ENCODE measurements at places on chromosomes 3 and 15.

GRCh38 chr3:156307704-156308103 lies 187.3 kb downstream of the KCNAB1 start:
- DNase-seq, result no peak

GRCh38 chr15:27850050-27850449 lies 249.1 kb downstream of the OCA2 start:
- DNase-seq, result no peak

DNA sequence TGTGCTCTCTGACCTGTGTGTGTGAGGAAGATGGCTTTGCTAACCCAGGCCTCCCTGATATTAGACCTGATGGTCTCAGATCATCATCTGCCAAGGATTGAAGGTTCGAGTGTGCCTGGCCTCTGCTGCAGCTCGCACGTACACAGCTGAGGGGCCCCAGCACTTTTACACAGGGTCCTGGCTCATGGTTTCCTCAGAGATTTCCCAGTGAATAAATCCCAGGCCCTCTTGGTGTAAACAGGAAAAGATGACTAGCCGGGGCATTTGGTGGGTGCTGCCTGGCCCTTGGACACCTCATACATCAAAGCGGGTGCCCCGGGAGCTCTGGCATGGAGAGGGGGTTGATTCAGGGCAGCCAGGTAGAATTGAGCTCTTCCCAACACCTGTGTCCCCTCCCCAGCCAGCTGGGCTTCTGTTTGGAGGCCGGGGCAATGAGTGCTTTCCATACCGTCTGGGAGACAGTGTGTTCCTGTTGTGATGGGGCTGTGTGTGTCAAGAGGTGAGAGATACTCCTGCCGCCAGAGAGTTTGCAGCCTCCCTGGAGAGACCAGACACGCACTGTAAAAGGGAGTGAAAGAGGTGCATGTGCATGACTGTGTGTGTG lies 72.5 kb upstream of the TLE3 start:
- no peak for DNase-seq

DNA sequence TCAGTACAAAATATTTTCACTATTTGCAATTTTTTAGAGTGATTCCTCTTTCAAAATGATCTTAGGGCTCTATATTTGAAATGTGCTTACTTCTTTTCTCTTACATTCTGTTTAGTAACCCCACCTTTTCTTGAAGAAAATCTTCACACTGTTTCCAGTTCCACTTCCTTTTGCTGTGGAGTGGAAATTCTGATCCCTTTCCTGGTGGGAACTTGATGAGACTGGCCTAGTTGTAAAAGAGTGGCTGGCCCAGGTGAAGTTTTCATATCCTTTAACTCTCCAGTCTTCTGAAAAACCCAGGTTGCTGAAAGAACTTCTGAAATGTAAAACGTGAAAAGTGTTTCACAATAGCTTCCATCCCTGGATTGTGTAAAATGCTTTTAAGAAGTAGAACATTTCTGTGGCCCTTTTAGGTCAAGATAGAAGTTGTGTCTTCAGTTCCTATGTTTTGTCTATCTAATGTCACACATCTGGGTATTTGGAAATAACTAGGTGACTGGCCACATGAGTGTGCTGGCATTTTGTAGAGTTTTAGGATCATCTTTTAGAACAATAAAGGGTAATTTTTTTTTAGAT lies 84.8 kb upstream of the LRIG1 start:
- DNase-seq, result no peak

DNA sequence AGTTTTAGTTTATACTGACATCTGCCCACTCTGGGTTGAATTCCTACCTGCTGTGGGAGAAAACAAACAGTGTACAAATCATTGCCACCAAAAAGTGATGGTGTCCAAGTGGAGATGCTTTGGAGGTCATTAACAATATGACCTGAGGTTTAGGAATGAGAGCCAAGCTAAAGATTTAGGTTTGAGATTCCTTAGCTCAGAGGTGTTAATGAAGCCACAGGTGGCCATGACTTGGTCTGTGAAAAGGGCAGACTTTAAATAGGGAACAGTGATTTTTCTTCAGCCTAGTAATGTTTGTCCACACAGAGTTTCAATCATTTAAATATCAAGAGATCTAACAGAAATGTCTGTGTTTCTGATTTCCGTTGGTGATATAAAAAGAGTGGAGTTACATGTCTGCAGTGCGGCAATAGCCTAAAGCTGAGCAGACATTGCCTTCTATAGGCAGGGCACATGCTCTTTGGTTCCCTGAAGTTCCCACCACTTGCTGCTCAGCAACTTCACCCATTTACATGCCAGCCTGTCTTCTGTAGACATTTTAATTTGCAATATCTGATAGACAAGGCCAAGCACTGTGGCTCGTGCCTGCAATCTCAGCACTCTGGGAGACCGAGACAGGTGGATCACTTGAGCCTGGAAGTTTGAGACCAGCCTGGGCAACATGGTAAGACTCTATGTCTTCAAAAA lies 423.2 kb downstream of the IL5RA start:
- no peak for DNase-seq

DNA sequence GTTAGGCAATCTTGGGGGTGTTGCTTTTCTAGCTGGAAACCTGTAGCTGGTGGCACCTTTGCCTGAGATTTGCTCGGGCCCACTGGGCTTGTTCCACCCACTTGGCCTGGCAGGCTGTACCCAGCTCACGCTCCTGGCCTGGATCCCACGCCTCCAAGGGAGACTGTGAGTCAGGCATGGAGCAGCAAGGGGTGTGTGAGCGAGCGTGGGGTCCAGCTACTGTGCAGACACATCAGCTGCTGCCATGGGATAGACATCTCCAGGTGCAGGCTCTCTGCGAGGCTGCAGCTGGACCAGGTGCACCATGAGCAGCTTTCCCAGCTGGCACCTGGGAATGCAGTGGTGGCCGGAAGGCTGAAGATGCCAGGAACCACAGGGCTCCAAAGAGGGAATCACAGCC lies 36.0 kb downstream of the NR1D2 start:
- DNase-seq, result no peak

DNA sequence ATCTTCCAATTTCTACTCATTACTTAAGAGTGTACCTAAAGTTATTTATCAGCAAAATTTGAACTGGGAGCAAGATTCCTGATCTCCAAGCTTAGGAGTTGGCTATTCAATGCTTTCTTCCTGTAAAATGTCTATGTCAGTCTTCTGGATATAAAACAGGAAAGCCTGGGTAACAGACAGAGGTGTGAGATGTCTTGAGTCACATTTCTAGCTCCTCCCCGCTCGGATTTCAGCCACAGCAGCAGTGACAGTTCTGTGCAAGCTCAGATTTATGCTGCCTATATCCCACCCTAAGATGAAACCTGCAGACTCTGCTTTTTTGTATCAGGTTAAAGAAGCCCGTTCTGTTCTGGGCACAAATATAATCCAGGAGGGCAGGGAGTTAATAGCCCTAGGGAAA lies 2.1 kb upstream of the ARMC8 start:
- no peak for DNase-seq

DNA sequence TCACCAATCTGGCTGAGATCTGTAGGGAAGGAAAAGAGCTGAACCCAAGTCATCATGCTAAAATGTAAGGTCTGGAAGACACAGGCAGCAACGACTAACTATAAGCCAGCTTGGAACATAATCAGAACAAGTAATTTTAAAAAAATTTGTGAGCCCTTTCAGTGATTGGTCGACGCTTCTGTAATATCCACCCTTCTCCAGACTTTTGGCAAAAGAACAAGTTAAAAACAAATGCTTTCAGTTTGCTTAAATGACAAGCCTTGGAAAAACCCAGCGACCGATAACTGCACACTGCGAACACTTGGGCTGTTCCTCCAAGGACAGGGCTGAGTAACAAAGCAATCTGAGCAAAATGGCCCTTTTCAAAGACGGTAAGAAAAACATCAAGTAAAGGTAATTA lies 49.6 kb downstream of the PCSK6 start:
- DNase-seq, result no peak

DNA sequence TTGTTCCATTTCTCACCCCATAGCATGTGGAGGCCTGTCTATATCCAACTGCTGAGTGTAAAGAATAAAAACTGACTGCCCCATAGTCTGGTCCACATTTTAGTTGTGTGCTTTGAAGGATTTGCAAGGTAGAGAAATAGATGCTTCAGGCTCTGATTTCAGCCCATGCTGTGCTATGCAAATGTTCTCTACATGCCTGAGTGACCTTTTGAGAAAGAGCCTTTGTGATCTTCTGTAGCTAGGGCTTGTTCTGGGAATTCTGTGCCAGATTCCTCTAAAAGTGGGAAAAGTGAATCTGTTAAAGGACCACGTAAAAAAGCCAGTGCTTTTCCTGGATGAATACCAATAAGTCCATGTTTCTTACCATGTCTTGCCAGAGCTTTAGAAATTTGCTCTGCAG lies 5.2 kb downstream of the KCTD6 start:
- DNase-seq, result no peak

DNA sequence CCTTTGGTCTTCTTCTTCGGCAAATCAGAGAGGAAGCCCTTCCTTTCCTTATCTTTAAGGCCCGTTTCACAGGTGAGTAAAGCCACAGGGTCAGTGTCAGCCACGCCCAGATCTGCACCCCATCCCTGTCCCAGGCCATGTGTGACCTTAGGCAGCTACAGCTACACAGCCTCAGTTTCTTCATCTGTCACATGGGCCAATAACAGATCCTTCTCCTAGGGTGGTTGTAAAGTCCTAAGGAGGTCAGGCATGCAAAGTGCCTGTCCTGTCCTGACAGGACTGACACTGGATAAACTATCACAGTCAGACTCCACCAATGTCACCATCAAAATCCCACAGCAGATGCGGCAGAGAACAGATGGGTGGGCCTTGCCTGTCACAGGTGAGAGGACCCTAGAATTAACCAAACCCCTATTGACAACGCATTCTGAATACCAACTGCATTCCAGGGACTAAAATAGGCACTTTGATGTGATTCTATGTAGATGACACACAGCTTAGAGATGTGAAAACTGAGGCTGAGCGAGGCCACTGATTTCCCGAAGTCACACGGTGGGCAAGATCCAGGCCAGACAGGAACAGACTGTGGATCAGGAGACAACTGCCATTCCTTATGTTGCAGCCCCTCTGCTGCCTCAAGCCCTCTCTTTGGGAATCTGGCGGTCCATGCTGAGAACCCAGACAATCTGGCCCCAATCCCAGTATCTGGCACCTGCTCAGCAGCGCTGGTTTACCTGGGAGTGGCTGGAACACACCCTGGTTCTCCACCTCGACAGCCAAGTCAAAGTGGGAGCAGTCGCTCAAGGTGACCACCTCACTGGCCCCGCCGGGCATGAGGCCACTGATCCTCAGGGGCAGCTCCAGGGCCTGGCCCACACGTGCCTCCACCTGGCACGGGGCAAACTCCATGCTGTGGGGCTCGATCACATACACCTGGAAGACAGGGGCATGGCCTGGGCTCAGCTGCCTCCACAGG lies 48.7 kb downstream of the NUP210 start:
- DNase-seq, result no peak

DNA sequence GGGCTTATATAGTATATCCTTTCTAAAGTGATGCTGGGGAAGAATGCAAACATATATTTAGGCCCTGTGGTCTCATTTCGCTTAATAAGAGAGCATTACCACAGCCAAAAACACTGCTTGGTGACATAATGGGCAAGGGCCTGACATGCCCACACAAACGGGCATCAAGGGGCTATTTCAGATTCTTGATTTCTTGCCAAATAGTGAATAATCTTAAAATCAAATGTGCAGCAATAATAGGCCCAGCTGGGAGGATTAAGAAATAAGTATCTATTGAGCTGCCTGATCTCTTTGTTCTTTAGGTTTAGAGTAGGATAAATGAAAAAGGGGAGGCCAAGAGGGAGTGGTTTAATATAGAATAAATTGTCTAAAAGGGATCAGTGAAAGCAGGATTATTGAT lies 241.0 kb upstream of the GBE1 start:
- no peak for DNase-seq

GRCh38 chr15:71096676-71097075 lies 18.6 kb upstream of the THSD4 start:
- DNase-seq, result no peak

- DNase-seq, result no peak
These were observed 233.5 kb upstream of the PROK2 start for GRCh38 chr3:72018343-72018984.

DNA sequence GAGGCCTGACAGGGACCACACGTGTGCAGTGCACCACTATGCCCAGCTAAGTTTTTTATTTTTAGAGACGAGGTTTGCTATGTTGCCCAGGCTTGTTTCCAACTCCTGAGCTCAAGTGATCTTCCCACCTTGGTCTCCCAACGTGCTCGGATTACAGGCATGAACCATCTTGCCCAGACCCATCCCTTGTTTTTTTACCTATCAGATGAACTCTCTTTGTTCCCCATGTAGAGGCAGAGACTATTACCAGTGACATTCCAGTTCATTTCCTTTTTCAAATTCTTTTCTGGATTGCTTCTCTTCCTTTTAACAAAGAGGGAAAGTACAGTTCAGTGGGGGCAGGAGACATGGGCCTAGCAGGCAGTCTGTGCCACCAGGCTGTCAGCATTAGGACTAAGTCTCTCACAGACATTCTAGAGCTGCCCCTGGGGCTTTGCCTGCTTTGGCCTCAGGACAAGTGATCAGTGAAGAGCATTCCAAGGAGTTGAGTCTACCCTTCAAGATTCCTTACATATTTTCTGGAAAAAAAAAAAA lies 103.5 kb upstream of the SLC7A14 start:
- DNase-seq, result no peak

DNA sequence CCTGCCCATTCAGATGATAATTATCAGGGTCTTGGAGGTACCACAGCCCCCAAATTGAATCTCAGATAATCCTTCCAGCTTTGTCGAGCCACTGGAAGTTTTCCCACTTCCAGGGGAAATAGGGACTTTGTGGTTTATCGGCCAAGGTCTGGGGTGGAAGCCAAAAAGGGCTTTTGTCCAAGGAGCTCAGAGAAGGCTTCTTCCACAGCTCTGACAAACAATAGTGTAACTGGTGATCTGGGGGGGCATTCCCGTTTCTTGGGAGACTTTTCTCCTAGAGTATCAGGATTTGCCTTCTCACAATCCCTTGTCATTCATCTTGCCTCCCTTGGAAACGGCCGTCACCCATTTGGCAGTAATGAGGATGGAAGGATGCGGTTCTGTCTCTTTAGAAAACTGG lies 18.4 kb downstream of the SRGAP3 start:
- DNase-seq, result no peak

DNA sequence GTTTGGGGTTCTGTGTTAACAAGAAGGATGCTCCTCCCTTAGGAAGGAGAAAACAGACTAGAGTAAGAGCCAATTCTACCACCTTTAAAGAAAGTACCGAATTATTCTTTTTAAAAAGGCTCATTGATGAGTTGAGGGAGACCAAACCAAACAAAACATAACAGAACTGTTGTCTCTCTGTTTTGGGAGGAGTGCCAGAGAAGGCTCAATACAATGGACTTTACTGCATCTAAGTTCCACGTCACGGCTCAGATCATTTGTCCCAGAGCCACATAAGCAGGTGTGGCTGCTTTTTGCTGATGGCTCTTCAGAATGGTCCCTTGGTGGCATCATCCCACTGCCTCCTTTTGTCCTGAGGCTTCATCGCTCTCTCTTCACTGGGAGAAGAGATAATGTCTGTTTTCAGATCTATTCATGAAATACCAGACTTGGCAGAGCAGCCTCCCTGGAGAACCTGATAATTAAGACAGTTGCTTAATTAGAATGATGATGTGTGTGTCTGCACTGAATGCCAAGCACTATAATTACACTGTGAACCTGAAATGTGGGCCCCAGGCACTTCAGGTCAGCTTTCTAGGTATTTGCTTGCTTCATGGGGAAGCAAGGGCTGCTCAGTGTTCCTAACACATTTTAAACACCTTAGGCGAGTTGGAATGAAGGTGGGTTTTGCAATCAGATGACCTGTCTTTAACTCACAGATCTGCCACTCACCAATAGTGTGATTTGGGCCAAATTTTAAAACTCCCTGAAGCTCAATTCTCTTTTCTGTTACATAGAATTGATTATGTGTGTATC lies 335.2 kb upstream of the MCTP2 start:
- DNase-seq, result no peak

- no peak for DNase-seq
These were observed 45.0 kb downstream of the FAIM start for GRCh38 chr3:138653567-138653966.
